ENCODE measurements at places on chromosomes 12 and 14.

- no peak for DNase-seq
These were observed 373.1 kb downstream of the SOX5 start for GRCh38 chr12:23576372-23576771.

GRCh38 chr12:66335746-66336145 lies 33.5 kb downstream of the HELB start:
- DNase-seq = no peak

DNA sequence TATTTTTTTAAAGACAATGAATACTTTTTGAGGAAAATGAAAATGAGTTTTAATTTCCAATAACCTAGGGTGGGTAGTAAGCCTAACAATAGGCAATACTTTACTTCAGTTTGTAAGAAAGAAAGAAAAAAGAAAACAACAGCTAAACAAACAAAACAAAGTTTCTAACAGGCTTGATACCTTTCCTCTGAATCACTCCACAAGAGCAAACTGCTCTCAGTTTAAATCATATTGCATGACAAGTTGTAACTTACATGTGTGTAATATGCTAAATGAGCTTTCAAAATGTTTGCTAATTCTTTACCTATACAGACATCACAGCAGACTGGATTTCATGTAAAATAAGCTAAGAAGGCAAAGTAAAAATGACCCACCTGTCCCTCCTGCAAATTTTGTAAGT lies 6.7 kb upstream of the LMO3 start:
- DNase-seq = no peak

- DNase-seq = no peak
These were observed 310.4 kb downstream of the KCNC2 start for GRCh38 chr12:74899031-74899829.

GRCh38 chr12:94231709-94232108 lies 83.3 kb downstream of the PLXNC1 start:
- no peak for DNase-seq

DNA sequence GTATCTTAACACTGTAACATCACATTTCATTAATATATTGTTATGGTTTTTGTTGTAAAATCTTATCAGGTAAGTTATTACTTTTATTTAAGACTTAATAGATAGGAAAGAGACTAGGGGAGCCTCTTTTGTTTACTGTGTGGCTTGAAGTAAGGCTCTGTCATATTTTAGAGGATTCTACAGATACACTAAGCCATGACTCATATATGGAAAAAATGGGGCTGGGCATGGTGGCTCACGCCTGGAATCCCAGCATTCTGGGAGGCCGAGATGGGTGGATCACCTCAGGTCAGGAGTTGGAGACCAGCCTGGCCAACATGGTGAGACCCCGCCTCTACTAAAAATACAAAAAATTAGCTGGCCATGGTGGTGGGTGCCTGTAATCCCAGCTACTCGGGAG lies 23.6 kb upstream of the NPFF start:
- DNase-seq = no peak

DNA sequence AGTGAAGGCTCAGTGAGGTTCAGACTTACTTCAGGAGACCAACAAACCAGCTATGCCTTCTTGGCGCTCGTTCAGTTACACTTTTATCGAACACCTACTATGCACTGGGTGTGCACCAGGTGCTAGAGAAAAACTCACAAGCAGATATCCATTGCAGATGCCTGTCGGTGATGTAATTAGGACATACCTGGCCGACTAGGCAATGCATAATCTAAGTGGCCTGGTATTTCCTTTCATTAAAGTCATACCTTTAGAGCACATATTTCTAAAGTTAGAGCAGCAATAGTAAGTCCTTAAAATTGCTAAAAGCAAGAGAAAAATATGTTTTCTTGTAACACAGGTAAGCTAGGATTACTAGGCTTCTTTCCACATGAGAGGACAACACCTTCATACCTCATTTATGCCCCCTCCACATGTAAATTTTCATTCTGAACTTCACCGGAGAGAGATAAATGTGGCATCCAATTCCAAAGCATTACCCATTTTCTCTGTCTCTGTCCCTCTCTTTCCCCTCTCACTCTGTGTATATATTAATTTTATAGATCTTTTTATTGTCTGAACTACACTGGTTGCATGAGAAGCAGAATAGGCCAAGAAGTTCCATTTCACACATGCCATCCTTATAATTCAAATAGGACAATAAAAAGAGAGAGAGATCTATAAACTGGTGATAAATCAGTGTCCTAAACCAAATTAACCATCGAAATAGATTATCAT lies 242.2 kb downstream of the SPTSSA start:
- no peak for DNase-seq

DNA sequence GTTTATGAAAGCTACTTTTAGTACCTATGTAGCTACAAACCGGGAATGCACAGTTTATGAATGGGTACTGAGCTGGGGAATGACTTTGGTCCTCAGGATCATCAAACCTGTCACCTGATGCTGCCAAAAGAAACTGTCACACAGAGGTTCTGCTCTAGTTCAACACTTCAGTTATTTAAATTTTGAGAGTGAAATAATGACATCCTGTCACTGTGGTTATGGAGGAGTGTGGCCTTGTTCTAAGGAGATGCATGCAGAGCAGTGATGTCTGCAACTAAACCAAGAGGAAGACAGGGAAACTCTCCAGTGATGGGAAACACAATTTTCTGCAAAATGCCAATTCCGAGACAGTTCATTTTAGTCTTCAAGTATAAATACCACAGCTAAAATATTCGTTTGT lies 4.8 kb upstream of the AEBP2 start:
- peak; percentile 29 for DNase-seq

DNA sequence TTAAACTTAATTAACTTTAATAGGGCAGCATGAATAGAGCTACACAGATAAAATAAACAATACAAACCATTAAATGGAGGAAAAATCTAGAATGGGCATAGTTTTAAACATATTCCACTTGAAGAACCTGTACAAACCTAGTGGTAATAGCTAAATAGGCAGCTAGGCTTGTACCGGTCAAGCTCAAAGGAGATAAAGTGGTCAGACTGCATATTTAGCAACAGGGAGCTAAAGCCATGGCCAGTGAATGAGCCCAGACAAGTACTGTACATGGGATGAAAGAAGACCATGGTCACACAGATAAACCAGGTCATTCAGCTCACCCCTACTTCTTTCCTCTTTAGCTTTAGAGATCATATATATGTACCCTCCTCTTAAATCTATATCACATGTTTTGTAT lies 186.6 kb upstream of the KRR1 start:
- DNase-seq = peak; percentile 59

DNA sequence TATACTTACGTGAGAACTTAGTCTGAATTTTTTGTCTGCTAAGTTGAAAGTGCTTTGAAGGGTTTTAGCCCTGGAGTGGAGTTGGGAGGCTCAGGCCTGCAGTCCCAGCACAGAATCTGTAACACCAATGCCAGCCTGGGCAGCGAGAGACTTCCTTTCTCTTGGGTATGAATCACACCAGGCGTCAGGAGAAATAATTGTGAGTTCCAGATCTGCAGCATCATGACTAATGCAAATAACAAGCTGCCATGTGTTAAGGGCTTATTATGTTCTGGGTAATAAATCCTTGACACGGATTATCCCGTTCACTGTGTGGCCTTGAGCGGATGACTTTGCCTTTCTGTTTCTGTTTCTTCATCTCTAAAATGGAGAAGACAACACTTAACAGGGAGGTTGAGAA lies 70.6 kb downstream of the B4GALNT3 start:
- DNase-seq = no peak
